ENCODE measurements at places on chromosomes 13 and 19.

DNA sequence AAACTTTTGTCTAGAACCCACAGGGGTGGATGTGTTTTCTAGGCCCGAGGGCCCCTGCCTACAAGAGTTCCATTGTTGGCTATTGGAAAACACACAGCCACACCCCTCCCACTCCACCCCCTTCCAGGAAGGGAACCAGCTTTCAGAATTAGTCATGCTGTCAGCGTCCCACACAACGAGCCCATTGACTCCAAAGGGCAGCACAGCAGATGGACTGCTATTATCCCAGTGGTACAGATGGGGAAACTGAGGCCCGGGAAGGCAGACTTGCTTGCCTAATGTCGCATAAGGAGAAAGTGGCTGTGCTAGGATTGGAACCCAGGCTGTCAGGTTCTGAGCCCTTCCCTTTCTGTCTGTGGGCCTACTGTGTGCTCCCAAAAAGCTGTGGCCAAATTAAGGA, 8.1 kb upstream of the FXYD3 start:
- DNase-seq, result no peak

- DNase-seq, result no peak
These were observed 11.2 kb upstream of the GNA15 start for GRCh38 chr19:3124630-3125029.

DNA sequence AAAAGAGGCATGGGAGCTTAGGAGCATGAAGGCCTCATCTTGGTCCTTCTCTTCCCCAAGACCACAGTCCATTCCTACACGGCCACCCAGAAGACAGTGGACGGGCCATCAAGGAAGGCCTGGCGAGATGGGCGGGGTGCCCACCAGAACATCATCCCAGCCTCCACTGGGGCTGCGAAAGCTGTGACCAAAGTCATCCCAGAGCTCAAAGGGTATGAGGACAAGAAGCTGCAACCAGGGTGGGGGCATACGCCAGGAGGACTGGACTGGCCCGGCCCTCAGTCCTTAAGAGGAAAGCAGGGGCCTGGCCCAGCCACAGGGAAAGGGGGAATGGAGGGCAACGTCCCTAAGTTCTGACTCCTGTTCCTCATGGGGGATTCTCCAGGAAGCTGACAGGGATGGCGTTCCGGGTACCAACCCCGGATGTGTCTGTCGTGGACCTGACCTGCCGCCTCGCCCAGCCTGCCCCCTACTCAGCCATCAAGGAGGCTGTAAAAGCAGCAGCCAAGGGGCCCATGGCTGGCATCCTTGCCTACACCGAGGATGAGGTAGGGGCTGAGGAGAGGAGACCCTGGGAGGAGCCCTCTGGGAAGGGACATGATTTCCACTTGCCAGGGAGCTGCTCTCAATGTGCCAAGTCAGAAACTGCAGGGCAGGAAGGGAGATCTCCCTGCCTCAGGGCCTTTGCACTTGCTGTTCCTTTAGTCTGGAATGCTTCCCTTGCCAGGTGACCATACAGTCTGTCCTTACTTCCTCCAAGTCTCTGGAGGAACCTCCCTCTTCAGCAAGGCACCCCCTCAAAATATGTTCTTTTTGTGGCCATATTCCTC, 1.9 kb upstream of the TMEM147 start:
- no peak for DNase-seq

DNA sequence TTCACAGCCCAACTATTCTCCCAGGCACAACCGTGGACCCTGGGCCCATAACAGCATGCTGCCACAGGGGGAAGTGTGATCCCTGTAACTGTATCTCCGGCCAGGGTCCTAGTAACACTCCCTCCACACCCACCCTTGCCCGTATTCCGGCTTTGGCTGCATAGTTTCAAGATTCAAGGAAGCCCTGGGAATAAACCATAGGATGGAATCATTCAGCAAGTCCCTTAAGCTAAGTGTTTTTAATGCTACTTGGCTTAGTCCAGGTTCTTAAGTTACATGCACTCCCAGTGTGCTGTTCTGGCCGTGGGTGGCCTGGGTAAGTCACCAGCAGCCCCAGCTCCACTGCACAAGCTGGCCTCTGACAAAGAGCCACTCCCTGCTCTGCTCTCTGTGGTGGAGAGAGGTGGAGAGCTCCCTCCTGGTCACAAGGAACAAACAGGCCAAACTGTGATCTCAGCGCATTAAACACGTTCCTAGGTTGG, 532.4 kb upstream of the SGCG start:
- DNase-seq, result no peak

GRCh38 chr13:26887594-26887993, 127.0 kb upstream of the GPR12 start:
- DNase-seq, result no peak

Measured in MV-4-11 (cell line).